ENCODE measurements at places on chromosomes 7 and 10.

DNA sequence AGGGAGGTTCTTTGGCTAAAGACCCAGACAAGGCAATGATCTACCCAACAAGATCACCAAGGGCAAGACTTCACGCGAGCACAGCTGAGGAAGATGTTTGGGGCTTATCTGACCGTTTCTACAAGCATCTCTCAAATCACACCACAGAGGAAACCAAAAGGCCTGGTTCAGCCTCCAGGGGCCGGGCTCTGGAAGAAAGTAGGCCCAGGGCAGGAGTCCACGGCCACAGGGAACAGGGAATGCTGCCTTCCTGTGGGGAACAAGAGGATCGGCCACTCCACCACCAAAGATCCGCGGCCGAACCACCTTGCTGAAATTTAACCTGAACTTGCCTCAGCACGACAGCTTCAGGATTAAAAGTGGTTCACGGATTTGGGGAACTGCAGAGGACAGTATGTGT lies 332.5 kb downstream of the PTPRN2 start:
- DNase-seq: no peak

GRCh38 chr10:14235566-14236195 lies 95.0 kb downstream of the FRMD4A start:
- no peak for DNase-seq

GRCh38 chr7:83677180-83677866 lies 28.4 kb upstream of the SEMA3E start:
- DNase-seq: no peak

GRCh38 chr10:112461029-112461887 lies 14.2 kb downstream of the VTI1A start:
- DNase-seq: peak; percentile 46

GRCh38 chr7:131899271-131900030 lies 343.0 kb upstream of the PODXL start:
- no peak for DNase-seq

- DNase-seq: no peak
These were observed 53.4 kb upstream of the FHIP2A start for GRCh38 chr10:114767986-114768821.

- DNase-seq: no peak
These were observed 234.6 kb downstream of the DIP2C start for GRCh38 chr10:454860-455259.

GRCh38 chr7:30912986-30913811 lies 1.5 kb downstream of the AQP1 start:
- DNase-seq: no peak

DNA sequence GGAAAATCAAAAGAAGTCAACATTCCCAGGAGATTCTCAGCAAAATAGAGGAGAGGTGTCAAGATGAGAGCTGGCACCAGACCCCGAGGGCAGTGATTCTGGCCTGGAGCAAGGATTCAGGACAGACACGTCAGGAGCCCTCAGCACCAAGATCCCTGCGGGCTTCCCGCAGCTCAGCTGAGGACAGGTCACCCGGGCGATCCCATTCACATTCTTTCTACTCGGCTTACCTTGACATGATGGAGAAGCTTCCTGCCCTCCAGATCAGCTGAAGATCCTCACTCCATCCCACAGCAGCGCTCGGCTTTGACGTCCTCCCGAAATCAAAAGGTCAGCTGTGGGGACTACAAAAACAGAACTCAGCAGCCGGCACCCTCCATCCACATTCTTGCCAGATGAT lies 139.1 kb downstream of the DLG5 start:
- DNase-seq: no peak

GRCh38 chr10:91909117-91909677 lies at the start of gene FGFBP3:
Gene FGFBP3 (minus strand): TSS chr10:91909486. CDS start chr10:91908969, 517 bp downstream.
- DNase-seq: no peak

GRCh38 chr7:84188786-84189405 lies 5.7 kb downstream of the SEMA3A start:
- DNase-seq: no peak

- no peak for DNase-seq
These were observed 94.4 kb downstream of the GLRX3 start for GRCh38 chr10:130230611-130231010.

- DNase-seq: no peak
These were observed 19.0 kb downstream of the GBF1 start for GRCh38 chr10:102264371-102264770.
